ENCODE measurements at places on chromosomes 3 and 15.

DNA sequence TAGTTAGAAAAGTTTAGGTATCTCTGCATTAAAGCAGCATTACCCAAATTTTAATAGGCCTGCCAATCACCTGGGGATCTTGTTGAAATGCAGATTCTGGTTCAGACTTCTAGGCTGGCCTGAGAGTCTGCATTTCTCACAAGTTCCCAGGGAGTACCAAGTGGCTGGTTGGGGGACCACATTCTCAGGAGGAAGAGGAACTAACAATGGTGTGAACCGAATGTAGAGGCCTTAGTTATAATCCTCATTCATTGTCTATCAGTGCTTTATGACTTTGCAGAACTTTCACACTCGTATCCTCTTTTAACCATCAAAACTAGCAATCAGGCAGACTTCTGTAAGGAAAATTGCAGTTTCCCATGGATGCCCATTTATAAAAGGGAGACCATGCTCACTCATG, 38.2 kb upstream of the UBE2E1 start:
- DNase-seq, result no peak

DNA sequence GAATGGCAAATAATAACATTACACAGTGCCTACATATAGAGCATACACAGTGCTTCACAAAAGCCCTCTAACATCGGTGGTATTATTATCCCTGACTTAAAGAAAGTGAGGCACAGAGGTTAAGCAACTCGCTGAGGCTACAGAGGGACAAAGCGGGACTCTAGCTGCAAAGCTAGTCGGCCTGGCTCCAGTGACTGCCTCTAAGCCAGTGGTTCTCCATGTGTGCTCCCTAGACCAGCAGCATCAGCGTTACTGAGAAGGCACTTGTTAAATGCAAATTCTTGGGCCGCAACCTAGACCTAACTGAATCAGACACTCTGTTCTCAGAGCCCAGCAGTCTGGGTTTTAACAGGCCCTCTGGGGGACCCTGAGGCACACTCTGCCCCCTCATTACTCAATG, 33.1 kb upstream of the LIPC start:
- DNase-seq, result no peak

DNA sequence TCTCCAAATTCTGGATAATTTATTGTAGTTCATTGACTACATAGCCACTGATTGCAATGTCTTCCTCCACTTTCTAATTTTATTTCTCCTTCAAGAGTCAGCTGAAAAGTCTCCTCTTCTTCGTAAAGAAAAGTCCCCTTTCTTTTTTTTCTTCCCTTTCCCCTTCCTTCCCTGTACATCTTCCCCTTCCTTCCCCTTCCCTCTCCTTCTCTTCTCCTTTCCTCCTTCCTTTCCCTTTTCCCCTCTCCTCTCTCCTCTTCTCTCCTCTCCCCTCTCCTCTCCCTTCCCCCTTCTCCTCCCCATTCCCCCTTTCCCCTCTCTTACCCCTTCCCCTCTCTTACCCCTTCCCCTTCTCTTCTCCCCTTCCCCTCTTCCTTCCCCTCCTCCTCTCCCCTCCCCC, 8.8 kb upstream of the MGA start:
- no peak for DNase-seq

- DNase-seq, result no peak
These were observed 480.1 kb upstream of the ZNF385D start for GRCh38 chr3:22231061-22231460.

GRCh38 chr15:77753281-77753873, 120.7 kb upstream of the LINGO1 start:
- DNase-seq, result no peak

GRCh38 chr15:59501597-59501996, 63.6 kb downstream of the FAM81A start:
- DNase-seq, result no peak

DNA sequence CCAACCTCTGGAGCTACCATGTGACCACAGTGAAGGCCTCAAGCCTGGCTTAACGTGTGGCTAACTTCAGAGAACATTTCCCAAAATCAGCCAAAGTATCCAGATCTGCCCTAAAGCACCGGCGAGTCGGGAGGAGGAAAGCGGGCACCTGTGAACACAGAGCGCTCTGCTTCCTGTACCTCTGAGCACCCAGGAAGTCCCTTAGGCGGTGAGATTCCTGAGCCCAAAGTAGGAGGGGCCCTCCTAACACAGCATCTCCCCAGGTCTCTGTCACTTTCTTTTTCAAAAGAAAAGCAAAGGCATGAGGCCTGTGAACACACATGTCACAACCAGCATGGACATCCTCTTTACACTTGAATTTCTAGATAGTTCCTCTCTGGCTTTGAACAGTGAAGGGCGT, 944 bp upstream of the EIF4E3 start:
- DNase-seq, result peak; percentile 39

GRCh38 chr3:100516838-100517237, 24.4 kb downstream of the TMEM45A start:
- no peak for DNase-seq

GRCh38 chr15:70170096-70170699, 72.5 kb upstream of the TLE3 start:
- DNase-seq, result no peak

GRCh38 chr3:57706462-57706861, 13.6 kb upstream of the DENND6A start:
- no peak for DNase-seq

DNA sequence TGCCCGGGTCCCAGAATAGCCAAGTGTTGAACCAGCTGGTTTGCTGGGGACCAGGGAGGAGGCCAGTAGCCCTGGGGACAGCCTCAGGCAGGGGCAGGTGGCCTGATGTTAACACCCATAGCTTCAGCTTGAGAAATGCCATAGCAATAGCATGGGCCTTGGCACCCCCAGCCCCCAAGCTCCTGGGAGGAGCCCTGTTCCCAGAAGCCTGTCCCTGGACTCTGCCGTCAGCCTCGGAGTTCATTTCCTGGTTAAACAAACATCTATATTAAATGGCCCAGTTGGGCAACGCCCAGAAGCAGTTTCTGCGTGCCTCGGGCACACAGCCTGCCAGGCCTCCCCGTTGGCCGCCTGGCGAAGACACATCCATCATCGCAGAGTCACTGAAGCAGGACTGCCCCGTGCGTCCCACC, 58.2 kb downstream of the FGD5 start:
- DNase-seq, result no peak

- DNase-seq, result no peak
These were observed 632.2 kb downstream of the FOXP1 start for GRCh38 chr3:70951316-70951715.

- DNase-seq, result no peak
These were observed 48.1 kb downstream of the PTPN9 start for GRCh38 chr15:75531041-75531450.

GRCh38 chr15:40155270-40155910, 5.5 kb upstream of the BUB1B start:
- no peak for DNase-seq

DNA sequence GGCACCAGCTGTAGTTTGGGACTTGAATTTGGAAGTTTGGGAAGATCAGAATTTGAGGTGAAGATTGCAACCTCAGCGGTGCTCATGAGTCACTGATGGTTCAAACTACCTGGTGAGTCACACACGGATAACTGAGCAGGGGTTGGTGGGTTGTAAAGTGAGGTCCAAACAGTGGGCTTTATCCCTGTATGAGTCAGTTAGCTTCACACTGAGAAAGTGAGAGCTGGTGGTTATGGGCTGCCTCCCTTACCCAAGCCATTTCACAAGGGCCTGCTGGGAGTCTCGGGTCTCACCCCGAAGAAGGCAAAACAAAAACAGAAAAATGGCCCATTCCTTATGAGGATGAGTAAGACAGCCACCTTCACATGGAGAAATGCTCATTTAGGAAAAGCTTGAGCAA, 77.0 kb downstream of the ITGA11 start:
- DNase-seq, result no peak

DNA sequence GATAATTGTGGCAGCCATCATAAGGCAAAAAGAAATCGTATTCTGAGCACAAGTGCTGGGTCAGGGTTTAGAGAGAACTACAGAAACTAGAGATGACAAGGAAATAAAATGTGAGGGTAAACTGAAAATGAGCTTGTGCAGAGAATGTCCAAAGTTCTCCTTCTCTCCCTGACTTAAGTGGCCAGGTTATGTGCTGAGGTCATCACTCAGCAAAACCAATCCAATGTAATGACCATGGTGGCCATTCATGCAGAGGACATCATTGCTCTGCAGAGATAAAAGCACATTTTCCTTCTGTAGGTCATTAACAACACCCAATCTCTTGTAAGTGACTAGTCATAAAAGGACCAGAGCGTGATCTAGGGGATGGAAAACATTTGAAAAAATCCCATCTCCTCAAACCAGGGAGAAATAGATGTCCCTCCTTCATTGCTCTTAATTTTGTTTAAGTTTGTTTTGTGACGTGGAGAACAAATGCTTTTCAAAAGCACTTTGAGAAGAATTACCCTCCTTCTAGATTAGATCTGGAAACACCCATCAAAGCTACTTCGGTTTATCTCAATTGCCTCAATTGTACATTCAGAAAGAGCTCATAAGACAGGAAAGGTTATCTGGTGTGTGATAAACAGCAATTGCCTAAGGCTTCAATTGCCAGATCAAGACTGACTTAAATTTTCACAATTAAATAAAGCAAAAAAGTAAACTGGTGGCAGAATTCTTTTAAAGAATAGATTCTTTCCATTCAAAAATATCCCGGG, 173.4 kb downstream of the SERPINI1 start:
- DNase-seq, result no peak

GRCh38 chr3:172262991-172263608, 185.2 kb downstream of the GHSR start:
- no peak for DNase-seq

DNA sequence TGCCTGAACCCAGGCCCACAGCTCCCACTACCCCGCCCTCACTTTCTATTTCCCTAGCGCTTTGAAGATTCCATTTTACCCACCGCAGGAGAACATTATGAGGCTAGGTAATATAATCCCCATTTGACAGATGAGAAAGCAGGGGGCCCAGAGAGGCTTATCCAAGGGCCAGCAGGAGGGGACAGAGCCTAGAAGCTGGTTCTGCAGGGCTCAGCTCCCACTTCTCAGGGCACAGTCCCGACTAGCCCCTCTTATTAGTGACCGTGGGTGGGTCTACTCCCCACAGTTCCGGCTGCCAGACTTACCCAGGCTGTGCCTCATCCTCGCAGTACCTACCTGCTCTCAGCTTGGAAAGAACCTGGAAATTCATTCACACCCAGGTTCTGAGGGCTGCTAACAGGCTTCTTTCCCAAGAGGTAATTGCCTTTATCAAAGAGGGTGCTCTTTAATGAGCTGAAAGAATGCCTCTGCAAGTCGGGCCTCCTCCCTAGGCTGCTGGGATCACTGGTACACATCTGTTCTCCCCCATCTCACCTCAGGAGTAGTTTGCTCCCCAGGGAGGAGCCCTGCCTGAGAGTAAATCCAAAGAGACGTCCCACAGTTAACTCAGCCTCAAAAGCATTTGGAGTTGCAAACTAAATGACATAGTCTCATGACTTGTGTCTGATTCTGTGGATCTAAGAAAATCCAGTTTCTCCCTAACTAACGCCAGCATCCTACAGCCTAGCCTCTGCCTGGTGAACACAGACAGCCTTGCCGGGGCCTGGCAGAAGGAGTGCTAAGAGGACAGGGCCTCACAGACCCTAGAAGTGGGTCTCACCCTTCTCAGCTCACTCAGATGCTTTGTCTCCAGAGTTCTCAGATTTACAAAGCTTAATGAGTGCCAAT, 125.0 kb downstream of the CHSY1 start:
- no peak for DNase-seq

DNA sequence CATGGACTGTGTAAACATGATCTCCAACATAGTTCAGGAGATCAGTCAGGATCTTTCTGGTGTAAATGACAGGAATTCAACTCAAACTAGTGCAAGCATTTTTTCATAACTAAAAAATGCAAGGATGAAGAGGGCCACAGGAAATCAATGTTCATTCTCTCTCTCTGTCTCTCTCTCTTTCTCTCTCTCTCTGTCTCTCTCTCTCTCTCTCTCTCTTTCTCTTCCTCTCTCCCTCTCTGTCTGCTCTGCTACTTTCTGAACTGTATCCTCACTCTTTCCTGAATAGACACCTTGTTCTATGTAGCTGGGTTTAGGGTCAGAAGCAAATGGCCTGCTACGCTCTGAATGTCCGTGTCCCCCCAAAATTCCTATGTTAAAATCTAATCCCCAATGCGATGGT, 240.9 kb upstream of the UBE2E2 start:
- DNase-seq, result no peak

GRCh38 chr15:57565311-57565710, 26.4 kb upstream of the MYZAP start:
- DNase-seq, result no peak

GRCh38 chr3:119597548-119598288, at the start of gene PLA1A:
Gene PLA1A (plus strand): TSS chr3:119597885. CDS start chr3:119597914, 29 bp downstream.
- no peak for DNase-seq

GRCh38 chr3:72862314-72863090, 14.3 kb upstream of the SHQ1 start:
- no peak for DNase-seq

- DNase-seq, result no peak
These were observed 99.5 kb downstream of the ZNF621 start for GRCh38 chr3:40624189-40624769.

GRCh38 chr3:187400756-187401155, 32.6 kb downstream of the RTP4 start:
- DNase-seq, result no peak

DNA sequence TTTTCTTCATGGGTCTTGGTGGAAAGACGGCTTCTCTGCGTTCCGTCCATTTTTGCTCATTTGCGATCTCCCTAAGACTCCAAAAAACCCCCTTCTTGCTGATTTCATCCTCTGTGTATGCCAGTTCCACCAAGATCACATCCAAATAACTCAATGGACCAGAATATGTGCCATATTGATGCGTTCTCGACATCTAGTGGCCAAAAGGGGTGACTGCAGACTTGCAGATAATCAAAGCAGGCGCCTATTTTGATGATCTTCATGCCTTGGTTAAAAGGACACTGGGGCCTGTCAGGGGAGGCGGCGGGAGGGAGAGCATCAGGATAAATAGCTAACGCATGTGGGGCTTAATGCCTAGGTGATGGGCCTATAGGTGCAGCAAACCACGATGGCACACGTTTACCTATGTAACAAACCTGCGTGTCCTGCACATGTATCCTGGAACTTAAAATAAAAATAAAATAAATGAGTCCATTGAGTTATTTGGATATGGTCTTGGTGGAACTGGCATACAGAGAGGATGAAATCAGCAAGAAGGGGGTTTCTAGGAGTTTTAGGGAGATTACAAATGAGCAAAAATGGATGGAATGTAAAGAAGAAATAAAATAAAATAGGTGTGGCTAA, 104.2 kb upstream of the RAD18 start:
- DNase-seq, result no peak

DNA sequence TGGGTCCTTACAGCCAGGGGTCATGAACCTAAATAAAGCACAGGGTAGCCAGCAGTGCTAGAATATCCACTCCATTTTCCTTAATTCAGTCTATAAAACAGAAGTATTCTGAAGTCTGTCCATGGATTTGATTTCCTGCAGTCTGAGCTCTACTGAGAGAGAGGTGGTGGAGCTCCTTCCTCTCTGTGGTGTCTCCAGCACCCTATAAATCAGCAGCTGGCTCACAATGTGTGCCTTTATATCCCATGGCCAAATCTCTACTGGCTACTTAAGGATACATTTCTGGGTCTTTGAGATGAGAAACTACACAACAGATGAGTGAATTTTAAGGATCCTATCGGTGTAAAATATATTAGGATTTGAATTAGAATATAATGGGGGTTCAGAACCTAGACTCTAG, 339.9 kb upstream of the RBMS3 start:
- no peak for DNase-seq
